Epithelial cell of alveolus of lung (primary cell): ENCODE measurements at places on chromosomes 3 and 15. TPM values are rescaled to one million over a fixed set of nuclear protein-coding genes. Genes with fewer than 3 reads are reported as not detected.

The CFAP20DC gene
- total RNA-seq = 0.64 and 2.8 TPM in 2 replicates

The MKRN3 gene
- total RNA-seq = 0.08 TPM in 1 of 2 replicates, not detected in the other

The HDGFL3 gene
- 24.4 and 36.5 TPM in 2 replicates for total RNA-seq

The COLQ gene
- total RNA-seq = 0.08 TPM in 1 of 2 replicates, not detected in the other

The ITGA11 gene
- total RNA-seq = 2.0 and 16.5 TPM in 2 replicates

The TRPM1 gene
- total RNA-seq = not detected in 2 replicates

The GUCA1C gene
- total RNA-seq = not detected in 2 replicates

The FURIN gene
- 72.6 and 84.4 TPM in 2 replicates for total RNA-seq
